ENCODE measurements at places on chromosomes 5 and 9. TPM values are rescaled to one million over a fixed set of nuclear protein-coding genes. Genes with fewer than 3 reads are reported as not detected.

Gene SPATA6L
- 3.9 TPM for total RNA-seq

Gene NUDT12
- total RNA-seq = 23.4 TPM

Gene SPATA31E1
- not detected for total RNA-seq

Gene GALT
- 16.4 TPM for total RNA-seq

Gene STPG3
- total RNA-seq = not detected

Gene IFNA2
- not detected for total RNA-seq

Gene C1QTNF2
- total RNA-seq = not detected
